ENCODE measurements at places on chromosomes 7 and 10.

GRCh38 chr10:131795761-131796160 is 105.0 kb upstream of the PPP2R2D start:
- no peak for DNase-seq

GRCh38 chr7:132503415-132503814 is 72.9 kb downstream of the PLXNA4 start:
- no peak for DNase-seq

DNA sequence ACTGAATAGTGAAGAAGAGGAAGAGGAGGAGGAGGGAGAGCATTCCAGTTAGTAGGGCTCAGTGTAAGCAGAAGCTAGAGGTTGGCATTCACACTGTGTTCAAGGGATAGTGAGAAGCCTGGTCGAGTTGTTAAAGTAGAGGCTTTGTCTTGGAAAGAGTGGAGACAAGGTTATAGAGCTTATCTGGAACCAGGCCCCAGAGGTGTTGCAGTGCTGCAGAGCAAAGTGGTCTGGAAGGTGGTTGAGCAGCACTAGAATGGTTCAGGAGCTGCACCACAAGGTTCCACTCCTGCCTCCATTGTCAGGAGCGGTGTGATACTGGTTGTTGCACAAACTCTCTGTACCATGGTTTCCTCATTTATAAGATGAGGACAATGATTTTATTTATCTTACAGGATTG is 8.8 kb upstream of the PCGF5 start:
- DNase-seq = no peak

DNA sequence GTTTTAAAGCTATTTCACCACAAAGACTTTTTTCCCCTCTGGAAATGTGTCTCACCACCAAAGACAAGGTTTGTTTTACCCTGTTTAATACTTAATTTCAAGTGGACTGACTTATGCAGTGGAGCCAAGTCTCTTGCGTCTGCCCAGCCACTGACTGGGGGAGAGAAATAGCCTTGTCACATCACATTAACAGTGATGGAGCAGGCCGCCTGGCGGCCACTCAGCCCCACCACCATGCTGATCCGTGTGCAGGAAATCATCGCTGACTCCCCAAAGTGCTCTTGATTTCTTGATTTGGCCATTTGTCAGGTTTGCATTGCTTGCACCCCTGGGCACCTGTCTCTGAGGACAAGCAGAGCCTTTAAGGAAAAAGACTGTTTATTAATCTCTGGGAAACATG is 334.1 kb downstream of the GLRX3 start:
- no peak for DNase-seq

GRCh38 chr10:26254616-26255015 is 38.0 kb downstream of the GAD2 start:
- DNase-seq = no peak

- no peak for DNase-seq
These were observed 10.8 kb downstream of the ZSCAN25 start for GRCh38 chr7:99627513-99627912.

GRCh38 chr10:43218206-43218950 is 48.5 kb downstream of the RASGEF1A start:
- no peak for DNase-seq

GRCh38 chr7:81562581-81562980 is 207.3 kb downstream of the HGF start:
- no peak for DNase-seq

DNA sequence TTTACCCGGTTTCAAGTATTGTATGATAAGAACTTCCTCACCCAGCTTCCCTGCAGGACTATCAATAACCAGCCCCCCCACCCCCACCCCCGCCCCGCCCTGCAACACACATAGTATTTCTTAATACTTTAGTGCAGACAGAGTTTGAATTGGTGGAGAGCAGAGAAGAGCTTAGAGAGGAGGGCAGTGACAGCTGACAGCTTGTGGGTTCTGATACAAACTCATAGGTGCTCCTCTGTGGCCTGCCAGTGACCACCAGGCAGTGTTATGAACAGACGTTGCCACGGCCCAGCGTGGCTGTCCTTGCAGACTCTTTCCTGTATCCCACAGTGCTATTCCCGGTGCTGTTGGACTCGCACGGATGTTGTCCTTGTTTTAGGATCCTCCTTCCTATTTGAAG is 186.9 kb upstream of the ADO start:
- DNase-seq = no peak

GRCh38 chr10:15046626-15047025 is 2.9 kb downstream of the OLAH start:
- DNase-seq = no peak
